ENCODE measurements at places on chromosomes 5 and 9.

GRCh38 chr9:127033789-127034188 lies 88.6 kb downstream of the ANGPTL2 start:
- DNase-seq: no peak

DNA sequence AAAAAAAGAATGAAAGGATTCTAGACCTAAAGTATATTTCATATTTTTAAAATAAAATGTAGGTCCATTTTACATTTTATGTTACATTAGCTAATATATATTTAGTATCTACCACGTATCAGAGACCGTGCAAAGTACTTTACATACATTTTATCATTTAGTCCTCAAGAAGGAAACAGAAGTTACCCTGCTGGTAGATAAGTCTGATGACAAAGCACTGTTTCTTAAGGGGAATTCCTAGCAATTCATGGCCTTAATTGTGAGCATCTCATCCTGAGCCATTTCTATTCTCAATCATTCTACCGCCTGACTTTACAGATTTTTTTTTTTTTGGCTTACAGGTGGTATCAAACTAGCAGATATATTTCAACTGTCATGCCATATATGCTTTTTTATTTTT lies 367.7 kb downstream of the PRELID2 start:
- no peak for DNase-seq

GRCh38 chr9:19629488-19629887 lies 159.3 kb downstream of the SLC24A2 start:
- DNase-seq: no peak

DNA sequence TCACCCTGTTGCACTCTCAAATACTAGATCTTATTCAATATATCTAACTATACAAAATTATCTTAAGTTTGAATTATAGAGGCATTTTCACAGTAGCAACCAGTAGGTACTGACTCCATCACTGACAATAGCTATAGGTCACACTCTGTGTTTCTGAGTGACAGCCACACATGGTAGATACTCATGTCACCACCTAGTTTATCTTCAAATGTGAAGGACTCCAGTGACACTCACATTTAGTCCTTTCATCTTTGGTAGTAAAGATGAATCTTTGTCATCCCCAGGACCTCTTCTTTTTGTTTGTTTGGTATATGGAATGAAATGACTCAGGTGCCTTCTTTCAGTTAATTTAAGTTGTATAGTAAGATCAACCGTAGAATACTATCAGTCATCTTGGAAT lies 102.5 kb upstream of the DHFR start:
- no peak for DNase-seq

- no peak for DNase-seq
Observed at GRCh38 chr9:16211946-16212345, 658.5 kb downstream of the BNC2 start.

DNA sequence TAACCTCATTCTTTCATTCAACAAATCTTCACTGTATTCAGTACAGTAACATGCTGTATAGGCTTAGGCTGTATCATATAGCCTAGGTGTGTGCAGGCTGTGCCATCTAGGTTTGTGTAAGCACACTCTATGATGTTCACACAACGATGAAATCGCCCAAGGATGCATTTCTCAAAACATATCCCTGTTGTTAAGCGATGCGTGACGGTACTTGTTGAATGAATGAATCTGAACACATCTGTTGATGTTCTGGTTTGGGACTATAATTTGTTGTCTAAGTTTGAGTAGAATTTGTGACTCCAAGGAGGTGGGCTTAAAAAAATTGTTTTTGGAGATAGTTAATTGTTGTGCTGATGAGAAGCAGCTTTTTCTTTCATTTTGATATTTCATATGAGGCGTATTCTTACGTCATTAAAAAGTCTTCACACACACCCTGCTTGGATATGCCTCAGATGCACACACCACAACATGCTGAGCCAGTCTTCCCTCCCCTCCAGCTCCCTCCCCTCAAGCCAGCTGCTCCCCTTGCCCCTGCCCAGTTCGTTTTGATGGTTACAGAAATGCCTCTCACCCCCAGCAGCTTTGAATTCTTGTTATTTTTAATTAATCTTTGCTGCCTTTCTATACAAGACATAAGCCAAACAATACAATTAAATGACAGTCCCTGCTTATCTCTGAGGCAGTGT lies 5.5 kb upstream of the PSAT1 start:
- DNase-seq: no peak

DNA sequence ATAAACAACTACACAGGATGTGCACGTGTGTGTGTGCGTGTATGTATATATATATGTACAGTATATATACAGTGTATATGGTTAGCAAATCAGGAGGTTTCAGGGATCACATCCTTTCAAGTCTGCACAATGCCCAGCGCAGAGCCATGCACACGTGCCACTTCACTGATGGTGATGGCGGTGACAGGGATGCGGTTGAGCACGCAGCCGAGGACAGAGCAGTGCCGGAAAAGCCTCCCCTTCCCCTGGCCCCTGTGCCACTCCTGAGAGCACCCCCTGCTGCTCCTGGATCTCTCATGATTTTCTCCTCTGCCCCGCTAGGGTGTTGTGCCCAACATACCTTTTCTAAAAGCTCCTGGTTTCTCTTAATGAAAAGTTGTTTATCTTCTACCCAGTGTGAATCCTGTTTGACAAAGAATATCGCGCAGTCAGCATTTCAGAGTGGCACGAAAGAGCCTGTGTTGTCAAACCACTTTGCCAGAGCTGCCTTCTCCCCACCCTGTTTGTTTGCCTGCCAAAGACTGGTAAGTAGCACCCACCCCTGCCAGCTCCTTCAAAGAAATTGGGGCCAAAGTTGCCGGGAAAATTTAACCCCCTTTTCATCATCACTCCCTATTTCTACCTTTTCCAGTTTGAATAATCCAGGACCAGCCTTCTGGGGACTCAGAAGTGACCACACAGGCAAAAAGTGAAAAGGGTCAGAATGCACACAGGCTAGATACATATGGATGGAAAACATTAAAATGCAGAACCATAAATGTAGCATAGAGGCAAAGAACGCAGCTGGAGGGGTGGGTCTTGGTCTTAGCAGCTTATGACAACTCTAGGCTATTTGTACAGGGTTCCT lies 126.2 kb upstream of the DPYSL3 start:
- DNase-seq: no peak

DNA sequence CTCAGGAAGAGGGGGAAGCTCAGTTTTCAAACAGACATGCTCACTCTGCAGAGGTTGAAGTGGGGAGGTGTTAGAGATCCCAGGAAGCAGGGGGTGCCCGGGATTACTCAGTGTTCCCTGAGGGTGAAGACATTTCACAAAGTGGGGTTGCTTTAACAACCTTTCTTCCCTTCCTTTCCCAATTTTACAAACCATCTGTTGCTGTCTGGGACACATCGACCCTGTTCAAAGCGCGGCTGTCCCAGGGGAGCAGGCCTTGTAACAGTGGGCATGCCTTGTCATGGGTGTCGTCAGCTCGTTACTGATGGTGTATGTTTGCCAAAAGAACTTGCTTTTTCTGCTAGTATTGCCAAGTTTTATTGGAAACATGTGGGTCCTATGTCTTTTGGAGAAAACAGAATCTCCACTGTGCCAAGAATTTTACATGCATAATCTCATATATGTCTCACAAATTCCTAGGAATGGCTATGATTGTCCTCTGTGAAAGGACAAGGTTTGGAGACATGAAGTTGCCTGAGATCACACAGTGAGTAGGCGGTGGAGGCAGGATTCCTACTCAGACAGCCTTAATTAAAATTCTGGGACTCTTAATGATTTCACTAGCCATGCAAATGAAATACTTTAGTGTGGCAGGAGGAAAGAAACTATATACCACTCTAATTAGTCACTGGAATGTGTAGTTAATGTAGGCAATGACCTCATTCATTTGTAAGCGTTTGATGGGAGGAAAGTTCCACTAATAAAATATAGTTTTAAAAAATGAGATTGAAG lies 198.9 kb downstream of the NXNL2 start:
- no peak for DNase-seq

DNA sequence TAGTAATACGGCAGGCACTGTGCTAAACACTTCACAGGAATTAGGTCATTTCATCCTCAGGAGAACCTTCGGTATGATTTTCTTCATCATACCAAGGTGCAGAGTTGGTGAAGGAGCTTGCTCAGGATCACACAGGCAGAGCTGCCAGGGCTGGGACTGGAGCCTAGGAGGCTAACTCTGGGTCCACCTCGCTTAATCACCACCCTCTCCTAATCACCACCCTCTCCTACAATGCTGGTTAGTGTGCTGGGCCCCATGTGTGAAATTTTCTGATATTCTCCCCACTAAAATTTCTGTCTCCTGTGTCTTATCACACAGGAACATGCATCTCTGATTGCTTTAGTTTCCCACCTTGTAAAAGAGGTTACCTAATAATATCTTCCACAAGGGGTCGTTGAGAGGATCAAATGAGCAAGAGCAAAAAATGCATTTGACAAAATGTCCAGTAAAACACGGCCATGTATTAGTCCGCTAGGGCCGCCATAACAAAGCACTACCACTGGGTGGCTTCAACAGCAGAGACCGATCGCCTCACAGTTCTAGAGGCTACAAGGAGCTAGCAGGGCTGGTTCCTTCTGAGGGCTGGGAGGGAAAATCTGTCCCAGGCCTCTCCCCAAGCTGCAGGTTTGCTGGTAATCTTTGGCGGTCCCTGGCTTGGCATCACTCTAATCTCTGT lies 128.2 kb upstream of the NFIB start:
- DNase-seq: no peak

- DNase-seq: no peak
Observed at GRCh38 chr5:64188776-64189175, 23.1 kb downstream of the RNF180 start.

DNA sequence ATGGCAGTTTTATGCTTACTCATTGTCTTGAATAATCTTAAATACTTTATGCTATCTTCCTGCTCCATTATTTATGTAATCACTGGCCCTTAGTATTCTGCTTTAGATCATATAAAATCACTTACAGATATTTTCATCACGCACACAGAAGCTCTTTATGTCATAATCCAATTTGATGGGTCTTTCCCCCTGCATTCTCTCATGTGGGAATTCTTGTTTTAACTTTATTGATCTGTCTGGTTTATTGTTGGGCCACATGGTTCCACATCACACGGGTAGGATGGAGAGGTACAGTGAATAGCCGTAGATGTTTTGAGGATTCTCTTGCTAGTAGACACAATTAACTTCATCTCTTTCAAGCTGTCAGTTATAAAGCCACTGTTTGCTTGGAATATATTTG lies 27.0 kb downstream of the PLPPR1 start:
- no peak for DNase-seq

GRCh38 chr9:81849631-81850259 lies 78.5 kb upstream of the SPATA31D4 start:
- no peak for DNase-seq

DNA sequence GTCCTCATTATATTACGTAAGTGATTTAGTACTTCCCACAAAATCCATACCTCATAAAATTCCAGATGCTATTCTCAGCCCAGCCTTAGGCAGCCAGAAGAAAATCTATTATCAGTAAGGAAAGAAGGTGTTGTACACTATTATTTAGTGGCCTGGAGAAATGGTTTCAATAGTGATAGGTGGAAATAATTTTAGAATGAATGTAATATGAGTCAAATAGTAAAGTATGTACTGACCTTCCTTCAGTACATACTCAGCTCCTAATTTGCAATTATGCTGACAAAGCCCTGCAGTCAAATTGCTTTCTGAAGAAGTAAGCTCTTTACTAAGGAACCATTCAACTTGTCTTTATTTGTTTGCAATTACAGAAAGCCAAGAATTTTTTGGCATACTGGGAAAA lies 409.2 kb downstream of the HTR1A start:
- DNase-seq: no peak

DNA sequence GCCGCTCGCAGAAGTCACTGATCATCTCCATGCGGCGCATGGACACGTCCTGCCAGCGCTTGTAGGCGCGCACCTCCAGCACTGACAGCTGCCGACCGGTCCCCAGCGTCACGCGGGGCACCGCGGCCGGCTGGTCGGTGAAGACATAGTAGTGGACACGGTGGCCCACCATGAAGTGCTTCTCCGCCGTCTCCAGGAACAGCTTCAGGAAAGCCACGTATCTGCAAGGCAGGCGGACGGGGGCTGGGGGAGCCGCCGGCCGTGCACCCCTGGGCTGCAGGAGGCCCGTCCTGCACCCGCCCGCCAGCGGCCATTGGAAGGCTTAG lies 18.9 kb downstream of the ABO start:
- no peak for DNase-seq

GRCh38 chr9:87891754-87892153 lies 9.1 kb downstream of the SPATA31E1 start:
- no peak for DNase-seq

GRCh38 chr5:170355601-170356098 lies 33.5 kb downstream of the KCNMB1 start:
- no peak for DNase-seq

DNA sequence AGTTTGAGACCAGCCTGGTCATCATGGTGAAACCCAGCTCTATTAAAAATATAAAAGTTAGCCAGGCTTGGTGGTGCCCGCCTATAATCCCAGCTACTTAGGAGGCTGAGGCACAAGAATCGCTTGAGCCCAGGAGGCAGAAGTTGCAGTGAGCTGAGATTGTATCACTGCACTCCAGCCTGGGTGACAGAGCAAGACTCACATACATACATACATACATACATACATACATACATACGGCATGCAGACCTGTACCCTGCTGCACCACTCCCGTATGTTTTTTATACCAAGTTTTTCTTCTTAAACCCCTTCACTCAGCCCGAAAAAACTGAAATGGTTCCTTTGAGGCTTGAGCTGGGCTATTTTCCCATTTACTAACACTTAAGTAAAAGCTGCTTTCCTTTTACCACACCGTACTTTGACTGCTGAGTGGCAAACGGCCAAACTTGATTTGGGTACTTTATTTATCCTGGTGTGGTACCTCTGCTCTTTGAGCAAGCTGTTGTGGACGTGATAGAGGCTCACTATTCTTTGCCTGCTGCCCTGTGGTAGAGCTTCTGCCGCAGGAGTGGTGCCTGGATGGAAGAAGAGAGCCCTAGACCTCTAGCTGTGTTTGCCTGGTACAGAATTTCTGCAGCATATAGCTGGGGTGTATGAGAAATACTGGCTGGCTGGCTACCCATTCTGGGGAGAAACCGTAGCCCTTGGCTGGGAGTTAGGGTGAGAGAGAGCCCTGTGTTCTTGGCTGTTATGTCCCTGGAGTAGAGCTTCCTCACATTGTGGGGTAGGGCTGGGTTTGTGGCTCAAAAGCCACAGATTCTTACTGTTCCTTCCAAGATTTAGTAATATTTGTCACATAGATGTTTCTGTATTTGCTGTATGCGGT lies 19.4 kb downstream of the IPO11 start:
- DNase-seq: no peak

- DNase-seq: no peak
Observed at GRCh38 chr5:28310696-28311095, 1272.3 kb upstream of the CDH9 start.
